Activated CD4-positive, alpha-beta T cell treated with anti-CD3 and anti-CD28 coated beads, Interleukin-2, amount 50 U/mL, for 1 hour (primary cell): ENCODE measurements at places on chromosomes 12 and 14.

- no peak for DNase-seq
Observed at GRCh38 chr12:127660961-127661360, 606.0 kb upstream of the TMEM132C start.

DNA sequence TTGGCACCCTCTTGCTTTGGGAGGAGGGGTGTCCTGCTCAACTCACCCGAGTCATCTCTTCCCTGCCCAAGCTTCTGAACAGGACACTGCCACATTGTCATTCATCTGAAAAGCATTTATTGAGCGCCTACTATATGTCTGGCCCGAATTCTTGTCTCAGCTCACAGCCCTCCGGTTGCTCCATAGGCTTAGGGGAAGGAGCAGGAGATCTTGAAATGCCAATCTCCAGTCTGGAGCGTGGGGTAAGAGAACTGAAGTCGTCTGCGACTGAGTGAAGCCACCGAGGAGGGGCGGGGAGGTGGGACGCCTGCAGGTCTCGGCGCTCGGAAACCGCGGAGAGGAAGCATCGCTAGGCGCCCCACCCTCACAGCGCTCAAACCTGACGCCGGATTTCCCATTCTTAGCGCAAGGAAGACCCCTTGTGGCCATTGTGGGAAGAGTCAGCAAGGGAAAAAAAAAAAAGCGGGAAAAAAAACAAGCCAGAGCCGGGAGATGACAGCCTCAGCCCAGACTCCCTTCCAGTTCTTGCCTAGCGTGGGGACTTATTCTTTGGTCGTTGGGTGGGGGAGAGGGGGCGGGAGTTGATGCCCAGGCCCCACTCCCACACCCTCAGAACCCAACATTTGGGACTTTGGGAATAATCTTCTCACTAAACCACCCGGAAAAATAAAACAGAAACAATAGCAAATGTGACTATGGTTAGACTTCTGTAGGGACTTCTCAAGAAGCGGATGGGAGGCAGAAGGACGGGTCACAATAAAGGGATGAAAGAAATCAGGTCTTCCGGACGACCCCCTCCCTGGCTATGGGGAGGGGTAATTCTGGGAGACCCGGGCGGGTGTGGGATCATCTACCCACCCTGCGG, 28.2 kb upstream of the SMUG1 start:
- DNase-seq: peak; percentile 79

DNA sequence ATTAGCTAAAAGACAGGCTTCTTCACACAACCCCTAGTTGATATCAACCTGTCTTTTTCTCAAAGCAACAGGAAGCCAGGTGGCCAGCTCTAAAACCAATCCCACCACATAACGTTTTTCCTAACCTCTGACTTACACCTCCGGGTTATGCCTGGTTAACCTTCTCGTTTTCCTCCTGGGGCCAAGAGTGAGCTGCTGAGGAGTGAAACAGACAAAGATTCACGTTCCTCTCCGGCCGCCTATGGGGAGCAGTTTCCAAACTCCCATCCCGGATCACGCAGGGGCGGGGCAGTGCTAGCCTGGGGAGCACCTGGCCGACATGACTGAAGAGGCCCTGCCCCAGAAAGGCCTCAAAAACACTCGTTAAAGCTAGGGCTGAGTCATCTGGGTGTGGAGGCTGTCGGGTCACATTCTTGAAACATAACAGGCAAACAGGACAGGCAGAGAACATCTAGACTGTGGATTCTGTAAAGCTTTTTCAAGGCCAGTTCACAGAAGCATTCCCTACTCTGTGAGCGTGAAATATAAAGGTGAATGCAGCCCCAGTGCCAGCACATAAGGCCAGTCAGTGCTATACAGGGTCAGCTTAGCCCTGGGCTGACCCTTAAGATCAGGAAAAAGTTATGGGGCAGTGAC, 25.9 kb upstream of the LGALS3 start:
- DNase-seq: peak; percentile 46

DNA sequence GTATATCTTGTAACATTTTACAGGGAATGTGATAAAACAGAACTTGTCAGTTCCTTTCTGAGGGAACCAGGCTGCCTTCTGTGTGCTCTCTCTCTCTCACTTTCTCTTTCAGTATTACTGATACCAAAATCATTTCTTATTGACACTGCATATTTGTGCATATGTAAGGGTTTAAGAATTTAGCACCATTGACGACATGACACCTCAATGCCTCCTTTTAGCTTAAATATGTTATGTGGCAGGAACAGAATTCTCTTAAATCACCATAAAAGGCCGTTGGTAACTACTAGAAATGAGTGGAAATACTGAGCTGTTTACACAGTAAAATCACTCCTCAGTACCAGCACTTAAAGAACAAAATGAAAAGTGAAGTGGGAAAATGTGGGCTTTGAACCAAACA, 457.7 kb upstream of the SYT1 start:
- no peak for DNase-seq

- DNase-seq: no peak
Observed at GRCh38 chr14:57085801-57086200, 182.9 kb downstream of the EXOC5 start.

GRCh38 chr14:92750994-92751400, 2.6 kb upstream of the LGMN start:
- DNase-seq: no peak

- no peak for DNase-seq
Observed at GRCh38 chr12:68749443-68749842, 3.5 kb downstream of the SLC35E3 start.

DNA sequence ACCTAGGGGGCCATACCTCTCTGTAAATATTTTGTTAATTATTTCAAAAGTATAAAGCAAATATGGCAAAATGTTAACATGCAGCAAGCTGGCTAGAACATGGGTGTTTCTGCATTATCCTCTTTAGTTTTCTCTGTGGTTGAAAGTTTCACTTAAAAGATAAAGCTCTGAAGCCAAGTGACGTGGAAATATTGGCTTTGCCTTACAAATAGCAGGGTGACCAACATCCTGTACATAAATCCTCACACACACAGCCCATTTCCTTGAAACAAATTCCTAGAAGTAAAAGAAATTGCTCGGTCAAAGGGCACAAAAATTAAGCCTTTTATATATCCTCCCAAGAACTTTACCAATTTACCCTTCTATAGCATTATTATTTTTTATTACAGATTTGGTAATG, 10.6 kb upstream of the VWF start:
- no peak for DNase-seq

- DNase-seq: no peak
Observed at GRCh38 chr12:90515199-90516175, 439.5 kb downstream of the CCER1 start.

DNA sequence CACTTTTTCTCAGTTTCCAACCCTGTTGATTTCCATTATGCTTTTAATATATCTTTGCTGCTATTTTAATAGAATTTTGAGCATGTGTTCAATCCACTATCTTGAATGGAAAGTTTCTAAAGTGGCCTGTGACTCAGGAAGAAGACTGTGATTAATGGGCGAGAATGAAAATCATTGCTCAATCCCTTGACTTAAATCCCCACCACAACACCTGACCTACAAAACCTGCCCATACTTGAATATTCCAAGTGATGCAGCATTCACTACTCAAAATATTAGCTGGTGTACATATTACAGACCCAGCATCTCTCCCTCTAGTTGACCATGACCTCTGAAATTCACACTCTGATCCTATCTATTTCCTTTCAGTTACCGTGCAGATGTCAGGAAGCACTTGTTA, 1.3 kb upstream of the OAS3 start:
- DNase-seq: no peak
